Sciatic nerve (tissue), 2 donors: ENCODE measurements at places on chromosomes 7 and 10.

DNA sequence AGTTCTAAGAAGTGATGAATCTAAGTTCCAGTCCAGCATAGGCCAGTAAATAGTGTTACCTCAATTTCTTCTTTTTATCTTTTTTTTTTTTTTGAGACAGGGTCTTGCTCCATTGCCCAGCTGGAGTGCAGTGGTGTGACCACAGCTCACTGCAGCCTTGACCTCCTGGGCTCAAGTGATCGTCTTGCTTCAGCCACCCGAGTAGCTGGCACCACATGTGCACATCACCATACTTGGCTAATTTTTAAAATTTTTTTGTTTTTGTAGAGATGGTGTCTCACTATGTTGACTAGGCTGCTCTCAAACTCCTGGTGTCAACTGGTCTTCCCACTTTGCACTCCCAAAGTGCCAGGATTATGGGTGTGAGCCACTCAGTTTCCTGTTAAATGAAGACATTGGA is 126.6 kb upstream of the LYZL2 start:
- DNase-seq = no peak

DNA sequence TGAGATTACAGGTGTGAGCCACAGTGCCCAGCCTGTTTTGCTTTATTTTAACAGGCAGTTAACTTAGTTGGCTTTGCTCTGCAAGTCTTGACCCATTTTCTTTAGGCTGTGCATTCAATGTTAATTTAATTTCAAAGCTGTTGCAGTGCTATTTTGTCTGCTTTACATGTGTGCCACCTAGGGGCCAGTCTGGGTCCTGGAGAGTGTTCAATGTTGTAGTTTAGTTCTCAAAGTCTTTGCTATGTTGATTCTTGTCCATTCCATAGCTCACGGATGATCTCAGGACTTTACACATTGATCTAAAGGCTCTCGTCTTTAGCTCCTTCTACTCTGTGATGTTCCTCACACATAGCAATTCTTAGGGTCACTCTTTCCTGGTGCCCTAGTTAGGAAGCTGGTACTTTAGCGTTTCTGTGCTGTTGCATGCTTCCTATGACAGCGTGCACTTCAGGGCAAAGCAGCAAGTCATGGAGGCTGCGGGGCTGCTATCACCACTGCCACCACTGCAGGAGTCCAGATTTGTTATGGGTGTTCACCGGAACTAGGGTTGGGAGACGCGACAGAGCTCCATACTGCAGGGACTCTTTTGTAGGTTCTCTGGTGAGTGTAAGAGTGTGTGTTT is 16.4 kb upstream of the ABCA13 start:
- no peak for DNase-seq

DNA sequence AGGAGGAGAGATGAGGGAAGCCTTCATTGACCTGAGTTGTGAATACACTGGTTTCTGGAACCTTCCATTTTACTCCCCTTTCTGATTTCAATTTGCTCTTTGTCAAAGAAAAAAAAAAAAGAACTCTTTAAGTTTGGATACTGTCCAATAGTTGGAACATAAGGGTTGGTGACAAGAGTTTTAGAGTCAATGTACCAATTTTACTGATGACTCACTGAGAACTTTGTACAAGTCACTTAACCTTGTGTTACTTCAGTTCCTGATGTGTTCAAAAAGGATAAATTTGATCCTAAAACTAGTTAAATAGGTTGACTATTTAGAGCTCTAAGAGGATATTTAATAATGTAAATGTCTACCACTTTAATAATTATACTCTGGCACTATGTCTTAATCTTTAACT is 4.1 kb upstream of the CDK14 start:
- no peak for DNase-seq

GRCh38 chr7:142443216-142444010 is 185.6 kb upstream of the PRSS58 start:
- DNase-seq = no peak

GRCh38 chr7:51325261-51325676 is 8.7 kb upstream of the COBL start:
- no peak for DNase-seq

DNA sequence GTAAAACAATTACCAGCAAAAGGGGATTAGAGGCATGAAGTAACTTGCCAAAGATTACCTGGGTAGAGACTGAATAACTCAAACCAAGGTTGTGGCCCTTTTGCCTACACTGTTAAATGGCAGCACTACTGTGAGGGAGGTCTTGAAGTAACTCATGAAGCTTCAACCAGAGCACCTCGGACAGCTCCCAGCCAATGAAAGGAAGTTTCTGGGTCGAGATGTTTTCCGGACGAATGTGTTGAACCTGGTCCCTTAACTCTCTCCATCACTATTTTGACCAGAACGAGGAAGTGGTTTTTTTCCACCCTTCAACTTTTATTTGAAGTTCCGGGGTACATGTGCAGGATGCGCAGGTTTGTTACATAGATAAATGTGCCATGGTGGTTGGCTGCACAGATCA is 133.6 kb upstream of the PRKCQ start:
- DNase-seq = no peak

DNA sequence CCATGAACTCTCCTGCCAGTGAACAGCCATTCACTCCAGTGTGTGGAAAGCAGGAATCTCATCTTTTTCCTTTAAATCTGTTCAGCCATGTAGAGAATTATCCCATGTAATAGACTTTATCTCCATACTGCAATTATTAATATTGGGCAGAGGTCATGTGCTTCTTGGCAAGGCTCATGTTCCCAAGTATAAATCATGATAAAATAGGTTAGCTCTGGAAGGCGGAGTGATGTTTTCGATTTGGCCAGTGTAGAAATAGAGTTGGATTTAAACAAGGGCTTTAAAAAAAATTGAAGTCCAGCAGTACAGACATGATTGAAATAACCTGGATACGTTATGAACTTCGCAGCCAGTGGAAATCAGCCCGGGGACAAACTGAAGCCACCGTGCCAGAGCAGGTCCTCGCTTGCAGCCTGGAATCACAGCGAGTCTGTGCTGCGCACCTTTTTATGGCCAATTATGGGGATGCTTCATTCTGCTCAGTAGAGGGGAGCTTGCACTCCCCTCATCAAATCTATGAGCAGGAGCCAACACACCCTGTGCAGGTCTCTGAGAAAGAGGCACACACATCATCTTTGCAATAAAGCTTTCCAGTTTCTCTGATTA is 654.0 kb upstream of the MKI67 start:
- no peak for DNase-seq

DNA sequence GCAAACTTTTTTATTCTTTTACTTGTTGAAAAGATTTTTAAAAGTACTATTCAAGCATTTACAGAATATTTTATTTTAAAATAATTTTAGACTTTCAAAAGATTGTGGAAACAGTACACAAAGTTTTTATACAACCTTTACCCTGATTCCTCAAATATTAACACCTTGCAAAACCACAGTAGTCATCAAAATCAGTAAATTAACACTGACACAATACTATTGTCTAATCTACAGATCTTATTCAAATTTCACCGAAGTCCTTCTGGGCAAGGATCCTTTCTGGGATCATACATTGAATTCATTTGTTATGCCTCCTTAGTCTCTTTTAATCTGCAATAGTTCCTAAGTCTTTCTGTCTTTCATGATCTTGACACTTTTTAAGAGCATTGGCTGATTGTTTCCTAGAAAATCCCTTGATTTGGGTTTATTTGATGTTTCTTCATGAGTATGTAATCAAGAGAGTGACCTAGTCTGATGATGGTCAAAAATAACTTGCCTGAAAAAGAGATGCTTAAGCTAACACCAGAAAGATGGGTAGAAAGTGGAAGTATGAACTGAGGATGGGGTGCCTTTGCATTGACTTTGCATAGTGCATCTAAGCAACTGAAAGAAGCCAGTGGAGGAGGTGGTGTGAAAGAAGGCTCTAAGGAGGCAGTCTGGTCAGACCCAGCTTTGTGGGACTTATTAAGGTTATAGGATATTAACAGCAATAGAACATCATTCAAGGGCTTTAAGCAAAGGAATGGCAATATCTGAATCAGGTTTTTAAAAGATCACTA is 9.7 kb downstream of the STAMBPL1 start:
- DNase-seq = no peak

DNA sequence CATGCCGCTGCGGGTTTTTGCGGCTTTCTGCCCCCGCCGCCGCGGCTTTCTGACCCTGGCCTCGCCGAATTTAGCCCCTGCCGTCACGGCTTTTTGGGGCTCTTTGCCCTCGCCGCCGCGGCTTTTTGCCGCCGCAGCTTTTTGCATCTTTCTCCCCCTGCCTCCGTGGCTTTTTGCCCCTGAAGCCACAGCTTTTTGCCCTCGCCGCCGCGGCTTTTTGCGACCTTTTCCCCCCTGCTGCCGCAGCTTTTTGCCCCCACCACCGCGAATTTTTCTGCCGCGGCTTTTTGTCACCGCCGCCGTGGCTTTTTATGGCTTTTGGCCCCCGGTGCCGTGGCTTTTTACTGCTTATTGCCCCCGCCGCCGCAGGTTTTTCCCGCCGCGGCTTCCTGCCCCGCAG is 636.5 kb downstream of the ZNF716 start:
- DNase-seq = no peak

GRCh38 chr7:67392596-67393438 is 396.2 kb downstream of the TYW1 start:
- no peak for DNase-seq

- DNase-seq = peak; percentile 70
Observed at GRCh38 chr10:58266826-58267712, 625 bp downstream of the IPMK start.

GRCh38 chr7:97479740-97480290 is 252.1 kb upstream of the TAC1 start:
- DNase-seq = no peak

DNA sequence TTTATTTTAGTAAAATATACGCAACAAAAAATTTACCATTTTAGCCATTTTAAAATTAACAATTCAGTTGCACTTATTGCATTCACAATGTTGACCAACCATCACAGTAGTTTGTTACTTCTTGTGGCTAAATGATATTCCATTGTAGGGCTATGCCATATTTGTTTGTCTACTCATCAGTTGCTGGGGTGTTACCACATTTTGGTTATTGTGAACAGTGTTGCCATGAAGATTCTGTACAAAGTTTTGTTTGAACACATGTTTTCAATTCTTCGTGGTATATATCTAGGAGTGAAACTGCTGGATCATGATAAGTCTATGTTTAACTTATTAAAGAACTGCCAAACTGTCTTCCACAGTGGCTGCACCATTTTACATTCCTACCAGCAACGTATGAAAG is 46.3 kb upstream of the ZNF365 start:
- no peak for DNase-seq

DNA sequence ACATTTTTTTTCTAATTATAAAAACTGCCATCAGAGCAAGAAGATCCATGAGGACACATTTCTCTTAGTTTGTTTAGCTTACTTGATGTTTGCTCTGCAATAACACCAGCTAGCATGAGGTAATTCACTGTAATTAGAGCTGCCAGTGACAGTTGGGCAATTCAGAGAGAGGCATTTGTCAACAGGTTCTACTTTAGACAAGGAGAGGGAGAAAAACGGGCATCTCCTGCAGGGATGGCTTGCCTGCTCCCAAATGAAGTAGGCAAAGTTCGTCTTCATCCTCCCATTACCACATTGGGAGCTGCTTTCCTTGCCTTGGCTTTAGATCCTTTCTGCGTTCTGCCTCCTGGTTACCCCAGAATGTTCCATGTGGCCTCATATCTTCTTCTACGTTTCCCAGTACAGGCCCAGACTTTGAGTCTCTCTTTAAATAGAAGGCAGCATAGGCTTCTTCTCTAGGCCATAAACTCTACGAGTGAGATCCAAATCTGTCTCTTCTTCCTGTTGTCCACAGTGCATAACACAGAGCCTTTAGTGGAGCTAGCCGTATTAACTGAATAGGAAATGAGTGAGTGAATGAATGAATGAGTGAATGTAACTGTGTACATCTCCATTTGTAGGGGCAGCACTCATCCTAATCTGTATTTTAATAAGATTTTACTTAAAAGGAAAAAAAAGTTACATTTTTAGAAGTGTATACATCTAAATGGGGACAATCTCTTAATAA is 21.2 kb downstream of the ASB15 start:
- DNase-seq = no peak

- no peak for DNase-seq
Observed at GRCh38 chr10:108434559-108435252, 1270.2 kb upstream of the SORCS1 start.

DNA sequence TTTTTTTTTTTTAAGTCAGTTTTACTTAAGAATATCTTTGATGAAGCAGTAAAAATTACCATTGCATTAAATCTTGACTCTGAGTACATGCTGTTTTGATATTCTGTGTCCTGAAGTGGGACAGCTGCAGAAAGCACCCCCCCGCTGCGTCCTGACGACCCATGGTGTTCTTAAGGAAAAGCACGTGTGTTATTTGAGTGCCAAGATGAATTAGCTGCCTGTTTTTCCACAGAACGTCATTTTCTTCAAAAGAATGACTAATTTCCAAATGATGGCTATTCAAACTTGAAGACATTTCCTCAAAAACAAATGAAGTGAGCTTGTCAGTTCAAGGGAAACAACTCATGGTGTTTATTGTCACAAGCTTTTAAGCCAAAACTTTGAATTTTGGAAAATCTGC is 45.9 kb downstream of the CREM start:
- DNase-seq = no peak

GRCh38 chr10:20004087-20004523 is 187.9 kb downstream of the PLXDC2 start:
- DNase-seq = no peak

- no peak for DNase-seq
Observed at GRCh38 chr10:77187376-77187999, 450.1 kb downstream of the KCNMA1 start.

DNA sequence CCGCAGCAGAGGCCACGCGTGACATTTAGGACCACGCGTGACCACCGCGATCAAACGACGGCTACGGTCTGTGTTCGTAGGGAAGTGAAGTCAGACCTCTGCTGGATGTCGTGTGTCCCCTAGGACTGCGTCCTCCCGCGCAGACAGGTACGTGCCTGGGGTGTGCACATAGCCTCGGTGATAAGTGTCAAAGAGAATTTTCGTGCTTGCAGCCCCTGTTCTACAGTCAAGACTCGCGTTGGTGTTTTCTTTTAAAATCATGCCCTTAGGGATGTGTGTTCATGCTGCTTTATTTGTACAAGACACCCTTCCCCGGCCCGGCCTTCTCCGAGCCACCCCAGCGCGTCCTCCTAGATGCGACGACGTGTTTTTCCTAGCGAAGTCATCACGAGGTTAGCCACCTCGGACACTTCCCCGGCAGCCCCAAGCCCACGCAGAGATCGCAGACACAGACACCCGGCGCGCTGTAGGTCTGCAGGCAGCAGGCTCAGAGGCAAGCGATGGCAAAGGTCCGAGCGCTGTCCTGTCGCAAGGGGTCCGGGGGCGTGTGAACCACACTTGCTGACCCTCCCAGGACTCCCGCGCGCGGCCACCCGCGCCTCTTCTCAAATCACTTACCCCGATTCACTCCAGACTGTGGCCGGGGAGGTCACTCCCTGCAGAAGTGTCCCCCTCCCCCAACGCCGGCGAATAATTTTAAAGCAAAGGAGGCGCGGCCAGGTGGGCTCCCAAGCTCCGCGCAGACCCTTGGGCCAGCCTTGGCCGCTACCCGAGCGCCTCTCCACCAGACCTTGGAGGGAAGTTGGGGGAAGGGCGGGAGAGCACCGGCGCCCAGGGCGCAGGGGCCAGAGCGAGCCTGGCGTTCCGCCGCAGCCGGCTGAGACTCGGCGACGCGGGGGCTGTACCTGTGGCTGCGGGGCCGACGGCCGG is 552 bp downstream of the MKX start:
- no peak for DNase-seq
